Stimulated activated CD8-positive, alpha-beta memory T cell treated with anti-CD3 and anti-CD28 coated beads, Interleukin-4, amount 100 ng/mL, for 4 hours (primary cell): ENCODE measurements at places on chromosomes 5 and 9.

DNA sequence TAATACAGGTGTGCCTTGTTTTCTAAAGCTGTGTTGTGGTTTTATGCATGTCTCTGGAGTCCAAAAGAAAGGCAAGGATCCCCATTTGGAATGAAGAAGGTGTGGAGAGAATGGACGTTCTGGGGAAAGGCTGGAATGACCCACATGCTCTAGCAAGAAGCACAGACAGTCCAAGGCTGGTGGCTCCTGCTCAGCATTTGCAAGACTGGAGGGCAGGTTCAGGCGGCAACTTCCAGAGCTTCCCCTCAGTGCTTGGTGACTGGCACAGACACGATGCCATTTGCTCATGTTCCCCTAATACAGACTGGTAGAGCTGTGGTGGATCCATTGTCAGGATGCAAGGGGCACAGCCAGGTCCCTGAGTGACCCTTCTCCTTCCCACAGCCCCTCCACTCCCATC, 8.2 kb downstream of the SLC22A4 start:
- no peak for DNase-seq

DNA sequence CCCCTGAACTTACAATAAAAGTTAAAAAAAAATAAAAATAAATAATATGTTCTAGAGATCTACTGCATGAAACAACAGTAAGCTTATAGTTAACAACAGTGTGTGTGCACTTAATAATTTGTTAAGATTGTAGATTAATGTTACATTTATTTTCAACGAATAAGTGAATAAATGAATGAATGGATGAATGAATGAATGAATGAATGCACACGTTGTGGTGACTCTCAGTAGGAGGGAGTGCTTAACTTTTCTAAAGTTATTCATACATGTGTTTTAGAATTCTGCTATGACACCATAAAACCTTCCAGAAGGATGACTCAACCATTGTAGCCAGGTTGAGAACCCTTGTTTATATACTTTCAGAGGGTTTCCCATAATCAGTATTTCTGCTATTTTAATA, 1269.4 kb upstream of the CDH6 start:
- DNase-seq: no peak

- no peak for DNase-seq
These were observed 3.2 kb upstream of the CCDC171 start for GRCh38 chr9:15549611-15550010.

GRCh38 chr9:76643399-76644117, 120.7 kb upstream of the PCA3 start:
- DNase-seq: no peak

DNA sequence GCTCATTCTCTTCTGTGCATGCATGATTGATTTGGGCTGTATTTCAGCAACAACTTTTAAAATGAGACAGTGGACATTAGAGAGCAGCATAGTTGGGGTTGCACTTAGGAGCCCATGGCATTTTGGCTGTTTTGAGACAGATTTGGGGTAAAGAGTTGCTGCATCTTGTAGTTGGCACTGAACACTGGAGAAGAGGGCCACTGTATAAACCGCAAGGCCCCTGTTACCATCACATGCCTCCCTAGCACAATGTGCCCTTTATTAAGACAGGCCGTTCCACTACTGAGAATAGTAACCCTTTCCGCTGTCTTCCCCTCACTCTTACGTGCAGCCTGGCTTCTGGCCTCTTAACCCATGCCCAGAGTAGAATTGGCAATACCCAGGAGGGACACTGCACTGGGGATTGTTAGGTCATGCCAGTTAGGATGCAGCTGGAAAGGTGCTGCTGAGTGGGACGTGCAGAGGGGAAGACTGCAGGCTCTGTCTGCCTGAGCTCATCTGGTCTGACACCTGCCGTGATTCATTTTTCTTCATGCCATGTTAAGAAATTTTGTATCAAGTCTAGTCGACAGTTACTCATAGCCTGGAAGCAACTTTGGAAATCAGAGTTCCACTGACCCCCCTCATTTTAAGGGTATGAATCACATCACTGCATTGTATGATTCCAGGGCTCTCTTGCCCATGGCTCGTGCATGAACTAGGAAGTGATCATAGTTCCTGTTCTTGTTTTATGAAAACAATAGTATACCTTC, 146.9 kb upstream of the DMRT1 start:
- no peak for DNase-seq

- DNase-seq: no peak
These were observed 3.8 kb downstream of the LHFPL2 start for GRCh38 chr5:78644741-78645300.

- DNase-seq: no peak
These were observed 31.4 kb downstream of the RXRA start for GRCh38 chr9:134357631-134358025.
